ENCODE measurements at places on chromosomes 4 and X.

DNA sequence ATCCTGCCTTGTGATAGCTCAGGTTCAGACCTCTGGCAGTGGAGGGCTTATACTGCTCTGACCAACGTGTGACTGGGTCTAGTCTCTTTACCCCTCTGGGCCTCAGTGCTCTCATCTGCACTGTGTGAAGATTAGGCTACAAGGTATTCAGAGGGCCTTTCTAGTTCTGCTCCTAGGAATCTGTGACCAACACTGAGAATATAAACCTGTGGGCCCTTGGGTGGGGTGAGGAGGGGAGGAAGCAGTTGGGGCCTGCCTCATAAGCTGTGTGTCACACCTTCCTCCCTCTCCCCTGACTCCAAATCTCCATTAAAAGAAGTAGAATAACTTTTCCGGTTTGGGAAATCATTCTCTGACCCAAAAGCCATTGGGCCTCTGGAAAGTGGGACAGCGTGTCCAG is 66.3 kb upstream of the MSN start:
- DNase-seq: no peak

- no peak for DNase-seq
These were observed 106.2 kb upstream of the MAML3 start for GRCh38 chr4:140260227-140260626.

- DNase-seq: no peak
These were observed 73.2 kb downstream of the HOPX start for GRCh38 chr4:56607926-56608325.

DNA sequence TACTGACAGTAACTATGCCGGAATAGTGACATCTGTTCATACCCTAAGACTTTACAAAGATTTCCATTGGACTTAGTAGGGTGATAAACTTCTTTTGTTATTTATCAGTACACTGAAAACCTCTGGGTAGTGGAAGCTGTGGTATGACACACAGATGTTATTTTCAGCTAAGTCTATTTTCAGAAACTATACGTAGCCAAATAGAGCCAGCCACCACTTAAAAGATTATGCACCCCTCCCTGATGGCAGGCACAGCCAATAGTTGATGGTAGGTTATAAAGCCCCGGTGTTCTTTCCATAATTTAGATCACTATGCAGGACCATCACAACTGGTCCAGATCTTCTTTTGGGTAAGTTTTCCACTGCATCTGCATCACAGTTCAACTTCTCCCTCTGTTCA is 1603.2 kb upstream of the PABPC4L start:
- no peak for DNase-seq

DNA sequence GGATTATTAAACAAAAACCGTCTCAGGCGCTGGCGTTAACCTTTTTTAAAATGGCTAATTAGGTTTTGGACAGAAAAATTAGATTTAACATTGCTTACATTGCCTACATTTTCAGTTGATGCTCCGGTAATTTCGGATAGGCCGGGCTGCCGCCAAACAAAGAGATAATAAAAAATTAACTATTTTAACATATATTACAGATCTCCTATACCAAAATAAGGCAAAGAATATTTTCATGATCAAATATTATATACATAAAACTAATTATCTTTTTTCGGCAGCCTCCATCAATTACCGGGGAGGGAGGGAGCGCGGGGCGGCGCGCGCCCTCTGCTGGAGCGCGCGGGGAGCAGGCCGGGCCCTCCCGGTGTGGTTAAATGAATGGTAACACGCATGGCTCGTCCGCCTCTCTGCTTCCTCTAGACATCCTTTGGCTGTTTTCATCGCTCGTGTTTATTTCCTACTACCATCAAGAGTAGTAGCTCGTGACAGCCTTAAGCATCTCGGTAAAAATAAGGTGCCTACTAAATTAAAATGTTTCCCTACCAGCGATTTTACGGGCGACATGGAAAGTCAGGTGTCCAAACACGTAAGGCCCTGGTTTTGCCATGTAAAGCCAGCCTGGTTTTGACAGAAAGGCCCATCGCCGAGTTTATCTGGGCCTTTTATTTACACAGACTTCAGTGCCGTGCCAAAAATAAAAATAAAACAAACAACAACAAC is 52.4 kb upstream of the TMEM33 start:
- peak; percentile 40 for DNase-seq

DNA sequence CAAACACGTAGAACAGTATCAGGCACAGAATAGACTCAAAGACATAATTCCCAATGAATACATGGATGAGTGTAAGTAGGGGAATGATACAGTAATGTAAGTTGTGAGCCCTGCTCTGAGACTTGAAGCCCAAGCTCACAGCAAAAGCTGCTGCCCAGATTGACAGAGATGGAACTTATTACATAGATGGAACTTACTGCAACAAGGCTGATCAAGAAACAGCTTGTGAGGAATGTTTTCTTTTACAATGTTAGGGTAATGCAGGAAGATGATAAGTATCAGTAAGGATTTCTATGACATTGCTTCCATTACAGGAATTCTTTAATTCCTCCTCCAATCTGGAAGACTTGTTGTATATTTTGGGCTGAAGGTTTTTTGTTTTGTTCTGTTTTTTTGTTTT is 278.4 kb downstream of the IL15 start:
- DNase-seq: no peak

DNA sequence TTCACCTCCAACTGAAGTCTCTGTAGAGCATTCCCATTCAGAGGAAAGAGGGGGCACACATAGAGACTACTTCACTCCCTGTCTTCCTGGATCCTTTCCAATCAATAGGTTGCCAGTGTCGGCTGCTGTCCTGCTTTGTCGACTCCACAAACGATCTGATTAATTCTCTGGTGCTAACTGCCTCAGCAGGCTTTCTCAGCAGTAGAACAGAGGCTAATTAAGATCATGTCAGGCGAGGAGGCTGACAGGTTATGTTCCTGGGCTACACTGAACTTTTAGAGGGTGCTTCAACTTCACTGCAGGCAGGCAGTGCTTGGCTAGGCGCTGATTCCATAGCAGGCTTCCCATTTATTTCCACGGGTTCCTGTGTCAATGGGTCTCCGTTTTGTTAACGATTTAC is 79.2 kb downstream of the GRIA3 start:
- DNase-seq: no peak

DNA sequence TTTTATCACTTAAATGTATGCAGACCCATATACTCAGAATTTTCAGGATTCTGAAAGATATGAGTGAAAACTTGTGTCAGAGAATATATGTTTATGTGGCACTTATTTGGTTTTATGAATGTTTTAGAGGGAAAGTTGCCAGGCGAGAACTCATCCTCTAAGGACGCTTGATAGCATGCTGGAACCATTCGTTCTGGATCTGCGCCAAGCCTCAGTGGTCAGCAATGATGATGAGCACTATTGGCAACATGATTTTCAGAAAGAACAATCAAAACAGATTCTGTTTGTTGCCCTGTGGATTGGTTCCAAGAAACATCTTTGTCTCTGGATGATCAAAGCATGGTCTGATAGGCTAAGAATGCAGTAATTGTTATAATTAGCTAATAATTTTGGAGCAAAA is 32.1 kb upstream of the RAPGEF2 start:
- DNase-seq: no peak

DNA sequence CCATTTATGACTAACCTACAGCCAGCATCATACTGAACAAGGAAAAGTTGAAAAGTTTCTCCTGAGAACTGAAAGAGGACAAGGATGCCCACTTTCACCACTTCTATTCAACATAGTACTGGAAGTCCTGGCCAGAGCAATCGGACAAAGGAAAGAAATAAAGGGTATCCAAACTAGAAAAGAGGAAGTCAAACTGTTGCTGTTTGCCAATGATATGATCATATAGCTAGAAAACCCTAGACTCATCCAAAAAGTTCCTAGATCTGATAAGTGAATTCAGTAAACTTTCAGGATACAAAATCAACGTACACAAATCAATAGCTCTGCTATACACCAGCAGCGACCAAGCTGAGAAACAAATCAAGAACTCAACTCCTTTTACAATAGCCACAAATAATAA is 64.5 kb downstream of the CENPC start:
- no peak for DNase-seq

GRCh38 chr4:55561889-55562288 is 15.2 kb upstream of the CLOCK start:
- peak; percentile 19 for DNase-seq

DNA sequence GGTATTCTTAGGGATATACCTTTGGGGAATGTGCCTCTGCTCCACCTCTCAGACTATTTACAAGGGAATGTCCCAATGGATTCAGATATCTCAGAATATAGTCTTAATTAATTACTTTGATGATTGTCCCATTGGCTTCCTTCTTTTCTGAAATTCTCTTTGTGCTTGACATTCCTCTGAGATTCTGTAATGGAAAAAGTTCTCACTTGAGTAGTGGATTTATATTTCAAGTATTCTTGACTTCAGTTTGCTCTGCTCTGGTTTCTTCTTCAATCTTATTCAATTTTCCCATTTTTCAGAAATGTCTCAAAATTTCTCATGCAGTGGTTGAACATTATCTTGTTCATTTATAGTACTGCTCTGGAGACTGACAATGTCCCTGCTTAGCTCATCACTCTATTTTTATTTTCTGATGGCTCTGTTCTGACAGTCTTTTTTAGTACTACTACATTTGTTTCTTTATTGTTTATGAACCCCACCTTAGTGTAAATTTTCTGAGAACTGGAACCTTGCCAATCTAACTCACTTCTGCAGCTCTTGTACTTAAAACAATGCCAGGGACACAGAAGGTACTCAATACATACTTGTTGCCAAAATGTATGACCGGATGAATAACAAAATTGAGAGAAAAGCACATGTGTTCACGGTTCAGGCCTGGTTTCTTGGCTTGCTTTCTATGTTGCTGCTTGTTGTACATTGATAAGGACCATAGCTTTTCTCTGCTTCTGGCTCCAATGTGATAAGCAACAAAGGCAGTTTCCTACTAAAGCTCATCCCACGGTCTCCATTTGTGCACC is 471.7 kb downstream of the GASK1B start:
- DNase-seq: no peak

DNA sequence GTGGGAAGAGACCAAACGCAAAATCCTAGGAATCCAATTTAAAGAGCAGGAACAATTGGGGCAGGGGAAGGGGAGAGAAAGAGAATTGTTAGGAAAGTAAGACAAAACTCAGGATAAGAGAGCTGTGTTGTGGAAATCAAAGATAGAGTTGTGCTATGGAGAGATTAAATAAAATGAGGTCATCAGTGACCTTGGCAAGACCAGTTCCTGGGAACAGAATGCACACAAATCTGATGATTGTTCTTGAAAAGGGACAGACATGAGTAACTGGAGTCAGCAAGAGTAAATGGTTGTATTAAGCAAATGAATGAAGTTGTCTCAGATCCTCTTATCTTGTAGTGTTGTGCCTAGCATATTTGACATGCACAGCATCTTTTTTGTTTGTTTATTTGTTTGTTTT is 267.4 kb downstream of the IL1RAPL1 start:
- DNase-seq: no peak

GRCh38 chr4:138611721-138612120 is 369.6 kb upstream of the SLC7A11 start:
- no peak for DNase-seq

DNA sequence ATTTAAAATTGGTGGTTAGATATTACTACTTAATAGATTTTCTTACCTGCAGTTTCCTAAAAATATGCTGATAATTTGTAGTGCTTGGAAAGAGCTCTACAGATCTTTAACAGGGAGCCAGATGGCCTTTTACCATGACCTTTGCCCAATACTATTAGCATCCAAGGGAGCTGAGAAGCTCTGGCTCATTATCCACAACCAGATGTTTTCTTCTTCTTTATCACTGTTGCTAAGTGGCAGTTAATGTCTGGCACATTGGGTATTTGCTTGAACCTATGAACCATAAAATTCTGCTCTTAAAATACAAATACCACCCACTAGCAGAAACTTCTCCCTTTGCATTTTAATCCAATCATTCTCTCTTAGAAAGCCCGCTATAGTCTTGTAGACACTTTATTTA is 1480.3 kb downstream of the C4orf33 start:
- DNase-seq: no peak

GRCh38 chrX:37757082-37757481 is 22.8 kb upstream of the CYBB start:
- no peak for DNase-seq

- DNase-seq: peak; percentile 75
These were observed 829 bp downstream of the ELOVL6 start for GRCh38 chr4:110197529-110198042.

DNA sequence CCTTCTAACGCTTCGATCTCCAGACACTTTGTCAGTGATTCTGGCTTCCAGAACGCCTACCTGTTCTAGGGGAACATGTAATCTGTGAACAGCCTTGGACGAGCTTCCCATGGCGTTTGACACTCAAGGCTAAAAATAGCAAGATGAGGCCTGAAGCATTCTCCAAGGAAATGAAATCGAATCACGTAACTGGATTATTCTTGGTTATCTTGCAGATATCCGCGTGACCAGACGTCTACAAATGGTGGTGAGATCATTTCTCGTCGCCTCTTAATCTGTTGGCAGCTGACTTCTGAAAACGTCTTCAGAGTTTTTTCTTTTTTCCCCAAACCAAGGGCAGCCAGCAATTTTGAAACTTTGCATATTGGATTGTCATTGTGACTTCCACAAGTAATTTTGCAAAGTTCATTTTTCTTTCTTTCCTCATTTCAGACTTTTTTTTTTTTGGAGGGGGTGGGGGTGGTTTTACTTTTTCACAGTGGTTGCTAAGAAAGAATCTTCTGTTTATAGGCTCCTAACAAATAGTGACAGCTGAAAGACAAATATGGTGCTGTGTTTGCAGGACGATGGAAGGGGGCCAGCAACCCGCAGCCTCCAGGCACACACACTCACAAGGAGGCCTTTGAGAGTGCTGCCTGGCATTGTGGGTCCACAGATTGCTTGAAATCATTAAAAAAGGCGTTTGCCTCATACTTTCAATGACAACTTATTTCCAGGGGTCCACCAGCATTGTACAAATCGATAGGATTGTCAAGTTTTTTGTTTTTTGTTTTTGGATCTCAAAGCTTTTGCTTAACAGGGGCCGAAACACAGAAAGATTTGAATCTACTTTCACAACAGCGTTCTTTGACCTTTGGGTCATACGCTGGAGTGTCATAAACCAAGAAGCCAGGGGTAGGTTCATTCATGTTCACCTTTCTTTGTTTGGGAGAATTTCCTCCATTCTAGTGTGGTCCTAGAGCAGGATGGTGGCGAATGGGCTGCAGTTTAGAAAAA is 32.4 kb upstream of the PDLIM3 start:
- DNase-seq: no peak

- DNase-seq: no peak
These were observed 9.3 kb downstream of the GABRQ start for GRCh38 chrX:152646961-152647360.

- DNase-seq: no peak
These were observed 220.0 kb downstream of the ENOX2 start for GRCh38 chrX:130682990-130683389.

- peak; percentile 8 for DNase-seq
These were observed 76.7 kb downstream of the AASDH start for GRCh38 chr4:56310401-56311125.

DNA sequence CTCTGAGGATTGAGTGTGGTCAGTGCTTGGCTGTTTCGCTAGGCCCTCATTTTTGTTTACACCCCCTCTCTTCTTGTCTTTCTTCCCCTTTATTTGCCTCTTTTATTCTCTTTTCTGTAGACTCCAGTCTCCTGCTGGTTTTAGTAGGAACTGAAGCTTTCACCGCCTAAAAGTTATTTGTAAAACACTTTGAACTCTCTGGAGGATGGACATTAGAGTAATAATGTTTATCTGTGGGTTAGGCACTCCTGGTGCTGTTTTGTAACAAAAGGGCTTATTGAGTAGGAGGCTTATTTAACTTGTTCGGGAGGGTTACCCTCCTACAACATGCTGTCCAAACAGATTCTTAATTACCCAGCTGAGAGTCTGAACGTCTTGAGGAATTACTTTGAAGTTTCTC is 1.6 kb upstream of the ARHGAP10 start:
- no peak for DNase-seq

All from OCI-LY7 (cell line).